ENCODE measurements at places on chromosomes 11 and 22. TPM values are rescaled to one million over a fixed set of nuclear protein-coding genes. Genes with fewer than 3 reads are reported as not detected.

The MIOX gene
- total RNA-seq, result not detected

The TEX54 gene
- not detected for total RNA-seq

The B4GALNT4 gene
- 1.3 TPM for total RNA-seq

The SPDYC gene
- total RNA-seq, result not detected

The TMEM132A gene
- 7.0 TPM for total RNA-seq

The RAB38 gene
- total RNA-seq, result 3.7 TPM

The DCDC1 gene
- not detected for total RNA-seq

The NAALADL1 gene
- 105 TPM for total RNA-seq

The RAC2 gene
- total RNA-seq, result 5.2 TPM

The CHCHD10 gene
- 80.0 TPM for total RNA-seq

The MRGPRF gene
- total RNA-seq, result 17.9 TPM

The C11orf21 gene
- 0.27 TPM for total RNA-seq

The CDON gene
- 7.6 TPM for total RNA-seq

The MN1 gene
- total RNA-seq, result 4.2 TPM

The CCDC87 gene
- 0.32 TPM for total RNA-seq

The CRYBB1 gene
- not detected for total RNA-seq

The IL18 gene
- total RNA-seq, result 86.8 TPM

The OR8D1 gene
- not detected for total RNA-seq

The PGM2L1 gene
- 7.9 TPM for total RNA-seq

The CALCB gene
- 0.75 TPM for total RNA-seq

The TMEM258 gene
- total RNA-seq, result 34.3 TPM

The FXYD6 gene
- 62.5 TPM for total RNA-seq

The TCN1 gene
- not detected for total RNA-seq

The CRYBB3 gene
- total RNA-seq, result not detected

The NAV2 gene
- 9.6 TPM for total RNA-seq

The LINC01488 gene
- total RNA-seq, result not detected

The MRGPRX3 gene
- not detected for total RNA-seq

The MUC5B gene
- 58.0 TPM for total RNA-seq

The MS4A1 gene
- 32.2 TPM for total RNA-seq

The OR4D5 gene
- not detected for total RNA-seq

The PATZ1 gene
- total RNA-seq, result 12.2 TPM

The SMC1B gene
- total RNA-seq, result not detected

The CYP2D6 gene
- 9.7 TPM for total RNA-seq

The EIF3D gene
- total RNA-seq, result 187 TPM

The MS4A2 gene
- 0.14 TPM for total RNA-seq

The EMID1 gene
- total RNA-seq, result not detected

The ST3GAL4 gene
- 169 TPM for total RNA-seq

The SMTNL1 gene
- total RNA-seq, result not detected

The TSPAN32 gene
- 0.16 TPM for total RNA-seq

The OR8D4 gene
- 1.6 TPM for total RNA-seq

The MFNG gene
- total RNA-seq, result 2.8 TPM

The CNTF gene
- 1.5 TPM for total RNA-seq

The CHADL gene
- total RNA-seq, result 3.0 TPM

The HEPN1 gene
- total RNA-seq, result not detected

The LRRC55 gene
- 0.16 TPM for total RNA-seq

The C11orf86 gene
- total RNA-seq, result not detected

The SMIM35 gene
- not detected for total RNA-seq

The OR2D2 gene
- not detected for total RNA-seq

The CABP4 gene
- total RNA-seq, result 2.2 TPM

The OR51E2 gene
- 0.37 TPM for total RNA-seq

The DDI1 gene
- total RNA-seq, result not detected

The FAM180B gene
- total RNA-seq, result not detected

The NELL1 gene
- total RNA-seq, result not detected

The CREBZF gene
- total RNA-seq, result 147 TPM

The OR5A1 gene
- total RNA-seq, result not detected
